ENCODE measurements at places on chromosomes 13 and 19.

- DNase-seq, result peak; percentile 33
Measured at GRCh38 chr13:37476874-37477273, 121.7 kb downstream of the POSTN start.

DNA sequence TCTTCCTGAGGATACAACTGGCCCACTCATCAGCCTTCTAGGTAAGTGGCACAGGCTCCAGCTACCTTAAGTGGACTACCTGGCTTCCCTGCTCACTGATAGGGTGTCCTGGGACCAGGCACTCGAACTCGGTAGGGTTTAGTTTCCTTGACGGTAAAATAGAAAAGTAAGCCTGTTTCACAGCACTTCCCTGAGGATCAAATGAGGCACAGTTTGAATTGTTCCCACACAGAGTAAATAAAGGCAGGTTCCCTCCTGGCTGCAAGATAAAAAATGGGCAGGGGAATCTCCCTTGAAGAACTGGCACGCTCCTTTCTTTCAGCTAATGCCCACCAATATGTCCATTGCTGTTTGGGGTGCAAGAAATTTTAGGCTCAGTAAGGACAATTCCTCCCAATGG is 1.1 kb upstream of the FAM124A start:
- DNase-seq, result no peak

- DNase-seq, result no peak
Measured at GRCh38 chr19:42568006-42568405, 26.7 kb downstream of the CEACAM8 start.

DNA sequence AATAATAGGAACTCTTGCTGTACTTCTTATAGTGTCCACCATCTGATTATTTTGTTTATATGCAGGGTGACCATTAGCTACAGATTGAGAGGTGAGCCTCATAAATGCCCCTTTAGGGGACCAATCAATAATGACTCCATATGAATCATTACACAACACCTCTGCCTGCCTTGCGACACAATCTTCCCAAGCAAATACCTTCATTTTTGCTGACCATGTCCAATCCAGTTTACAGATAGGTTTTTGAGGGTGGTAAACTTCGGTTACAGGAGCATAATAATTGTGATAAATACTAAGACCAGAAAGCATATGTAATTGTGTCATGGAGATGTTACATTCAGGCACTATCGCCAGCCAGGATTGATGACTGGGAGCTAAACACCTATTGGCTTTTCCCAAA is 23.6 kb upstream of the IL17D start:
- DNase-seq, result no peak

- DNase-seq, result no peak
Measured at GRCh38 chr13:75161804-75162203, 320.2 kb downstream of the TBC1D4 start.

DNA sequence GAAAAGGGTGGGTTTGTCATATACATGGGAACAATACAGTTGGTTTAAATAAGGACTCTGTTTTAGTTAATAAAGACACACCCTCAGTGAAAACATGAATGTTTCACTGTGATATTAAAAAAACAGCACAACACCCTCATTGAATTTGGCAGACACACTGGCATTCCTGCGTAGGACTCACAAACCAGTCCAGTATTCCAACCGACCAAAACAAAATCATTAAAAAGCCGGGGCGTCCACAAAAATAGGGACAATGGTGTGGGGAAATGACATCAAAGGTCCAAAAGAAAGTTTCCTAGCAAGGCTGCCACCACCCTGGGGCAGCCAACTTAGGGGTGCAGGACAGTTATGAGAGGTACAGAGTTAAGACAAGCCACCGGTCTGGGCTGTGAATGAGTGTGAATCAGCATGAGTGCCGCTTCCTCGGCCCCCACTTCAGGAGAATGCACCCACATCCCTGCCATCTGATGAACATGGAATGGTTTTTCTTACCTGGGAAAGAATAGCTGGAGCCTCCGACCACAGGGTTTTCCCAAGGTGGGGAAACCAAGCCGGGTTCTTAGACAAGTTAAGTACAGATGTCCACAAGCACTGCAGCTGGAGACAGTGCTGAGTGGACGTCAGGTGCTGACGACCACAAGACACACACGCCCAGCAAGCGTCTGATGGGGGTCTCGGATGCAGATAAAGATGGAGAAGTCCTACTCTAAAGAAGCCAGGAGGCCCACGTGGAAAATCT is 73.3 kb downstream of the KLF2 start:
- DNase-seq, result peak; percentile 63

- DNase-seq, result no peak
Measured at GRCh38 chr19:33888665-33889064, 92.0 kb downstream of the KCTD15 start.

DNA sequence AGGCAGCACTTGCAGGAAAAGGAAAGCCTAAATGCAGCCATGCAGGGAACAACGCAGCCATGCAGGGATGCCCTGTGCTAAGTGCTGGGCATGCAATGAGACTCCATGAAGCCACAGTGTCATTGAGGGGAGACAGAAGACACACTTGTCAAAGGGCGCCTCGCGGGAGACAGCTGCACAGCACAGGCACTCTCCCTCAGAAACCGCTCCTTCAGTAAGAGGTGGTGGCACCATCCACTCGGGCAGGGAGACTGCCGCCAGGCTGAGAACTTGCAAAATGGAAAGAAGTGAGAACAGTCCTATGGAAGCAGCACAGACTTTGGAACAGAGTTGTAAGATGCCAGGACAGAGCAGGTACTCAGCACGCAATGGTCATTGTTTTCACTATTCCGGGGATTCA is 51.1 kb downstream of the GGACT start:
- DNase-seq, result no peak

GRCh38 chr19:35585848-35586247 is at the start of gene PMIS2:
Gene PMIS2 (plus strand): TSS chr19:35586173. CDS start chr19:35586260, 87 bp downstream.
- DNase-seq, result no peak

DNA sequence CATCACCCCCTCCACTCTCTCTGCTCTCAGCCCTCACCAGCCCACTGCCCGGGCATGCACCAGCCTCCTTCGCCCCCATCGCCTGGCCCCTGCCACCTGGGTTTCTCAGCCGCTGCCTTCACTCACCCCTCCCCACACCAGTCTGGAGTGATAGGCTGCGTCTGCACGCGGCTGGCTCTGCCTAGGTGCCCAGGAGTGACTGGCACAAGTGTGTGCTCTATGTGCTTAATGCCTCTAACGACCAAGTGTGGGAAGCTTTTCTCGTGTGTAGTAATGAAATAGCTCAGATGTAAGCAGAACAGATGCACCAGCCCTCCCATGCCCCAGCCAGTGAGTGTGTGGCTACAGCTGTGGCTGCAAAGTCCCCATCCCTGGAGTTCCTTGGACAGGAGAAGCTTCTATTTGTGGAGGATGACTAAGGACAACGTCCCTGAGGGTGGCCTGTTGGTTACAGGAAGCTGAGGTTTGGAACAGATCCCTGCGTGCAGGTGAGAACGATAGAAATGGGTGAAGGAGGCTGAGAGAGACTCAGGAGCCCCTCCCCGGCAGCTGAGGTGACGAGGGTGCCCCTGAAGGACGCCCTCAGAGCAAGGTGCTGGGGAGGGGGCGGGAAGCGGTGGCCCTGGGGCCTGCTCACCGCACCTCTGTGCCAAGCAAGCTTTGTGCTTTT is 35.6 kb downstream of the ATP11A start:
- DNase-seq, result peak; percentile 58

DNA sequence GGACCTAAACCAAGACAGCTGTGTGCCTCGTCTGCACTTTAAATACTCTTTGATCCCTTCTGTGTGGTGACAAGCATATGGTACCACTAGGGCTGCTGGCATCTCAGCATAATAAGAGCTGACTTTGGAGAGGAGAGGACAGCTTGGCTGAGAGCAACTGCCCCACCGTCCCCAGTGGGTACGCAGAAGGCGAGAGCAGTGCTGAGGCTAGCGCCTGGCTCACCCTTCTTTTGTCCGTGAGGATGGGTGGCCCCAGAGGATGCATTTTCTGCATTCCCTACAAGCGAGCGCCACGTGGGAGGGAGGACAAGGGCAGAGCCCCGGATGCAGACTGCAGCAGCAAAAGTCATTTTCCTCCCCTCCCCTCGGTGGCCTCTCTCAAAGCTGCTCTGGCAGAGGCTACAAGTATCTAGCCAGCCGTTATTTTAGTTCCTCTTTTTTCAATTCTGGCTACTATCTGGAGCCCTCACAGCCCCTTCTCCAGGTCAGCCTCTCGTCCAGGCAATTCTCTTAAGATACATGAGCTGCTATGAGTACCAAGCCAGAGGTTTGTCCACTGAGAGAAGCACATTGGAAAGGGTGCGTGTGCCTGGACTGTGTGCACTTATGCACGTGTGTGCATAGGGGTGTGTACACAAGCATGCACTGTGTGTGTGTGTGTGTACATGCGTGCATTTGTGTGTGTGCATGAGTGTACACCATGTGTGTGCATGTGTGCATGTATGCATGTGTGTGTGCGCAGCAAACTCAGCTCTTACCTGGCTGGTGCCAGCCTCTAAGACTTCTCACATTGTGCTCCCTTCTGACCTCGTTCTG is 51.3 kb downstream of the RAB20 start:
- DNase-seq, result no peak

DNA sequence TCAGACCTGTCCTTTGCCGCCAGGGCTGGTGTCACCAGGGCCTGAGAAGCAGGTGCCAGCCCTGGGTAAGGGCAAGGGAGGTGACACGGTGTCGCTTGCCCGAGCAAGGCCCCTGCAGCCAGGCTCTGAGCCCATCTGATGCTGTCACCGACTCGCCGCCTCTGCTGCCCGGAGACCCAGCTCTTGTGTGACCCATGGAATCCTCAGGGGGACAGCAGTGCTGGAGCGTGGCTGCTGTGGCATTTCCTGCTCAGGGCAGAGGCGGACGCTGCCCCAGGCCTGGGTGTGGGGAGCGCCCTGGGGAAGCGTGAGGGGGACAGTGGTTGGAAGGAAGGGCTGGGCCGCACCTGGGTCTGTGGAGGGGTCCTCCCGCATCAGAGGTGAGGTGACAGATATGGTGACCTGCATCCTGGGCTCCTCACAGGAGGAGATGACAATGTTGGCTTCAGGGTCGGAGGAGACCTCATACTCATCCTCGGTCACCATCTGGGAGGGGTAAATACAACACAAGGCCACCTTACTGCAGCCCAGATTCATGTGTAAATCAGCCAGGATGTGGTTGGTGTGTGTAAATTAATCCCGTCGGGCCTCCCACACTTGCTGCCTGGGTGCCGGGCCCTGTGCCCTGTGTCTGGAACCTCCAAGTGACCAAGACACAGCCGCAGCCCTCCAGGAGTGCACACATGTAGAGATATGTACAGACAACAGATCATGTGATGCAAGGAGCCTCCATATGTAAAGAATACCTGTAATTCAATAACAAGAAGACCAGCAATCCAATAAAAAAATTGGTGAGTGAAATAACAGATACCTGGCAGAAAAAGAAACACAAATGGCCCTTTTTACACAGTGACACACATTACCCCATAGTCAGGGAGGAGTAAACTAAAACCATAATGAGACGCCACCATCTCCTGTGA is 27.6 kb upstream of the MATK start:
- DNase-seq, result no peak

GRCh38 chr19:10105509-10106099 is 558 bp upstream of the PPAN start:
- no peak for DNase-seq

DNA sequence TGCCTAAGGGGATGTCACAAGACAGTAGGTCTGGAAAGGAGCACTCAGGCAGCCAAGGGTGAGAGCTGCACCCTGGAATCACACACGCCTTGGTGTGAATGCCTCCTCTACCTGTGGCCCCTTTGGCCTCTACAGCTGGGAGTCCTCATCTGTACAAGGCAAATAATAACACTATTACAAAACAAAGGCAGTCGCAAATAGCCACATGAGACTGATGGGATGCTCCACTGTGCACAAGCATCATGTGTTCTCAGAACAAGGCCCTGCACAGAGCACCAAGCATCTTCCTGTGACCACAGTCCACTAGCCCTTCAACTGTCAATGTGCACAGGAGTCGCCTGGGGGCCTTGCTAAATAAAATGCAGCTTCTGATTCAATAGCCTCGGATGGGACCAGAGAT is 44.6 kb upstream of the HNRNPA1L2 start:
- no peak for DNase-seq

DNA sequence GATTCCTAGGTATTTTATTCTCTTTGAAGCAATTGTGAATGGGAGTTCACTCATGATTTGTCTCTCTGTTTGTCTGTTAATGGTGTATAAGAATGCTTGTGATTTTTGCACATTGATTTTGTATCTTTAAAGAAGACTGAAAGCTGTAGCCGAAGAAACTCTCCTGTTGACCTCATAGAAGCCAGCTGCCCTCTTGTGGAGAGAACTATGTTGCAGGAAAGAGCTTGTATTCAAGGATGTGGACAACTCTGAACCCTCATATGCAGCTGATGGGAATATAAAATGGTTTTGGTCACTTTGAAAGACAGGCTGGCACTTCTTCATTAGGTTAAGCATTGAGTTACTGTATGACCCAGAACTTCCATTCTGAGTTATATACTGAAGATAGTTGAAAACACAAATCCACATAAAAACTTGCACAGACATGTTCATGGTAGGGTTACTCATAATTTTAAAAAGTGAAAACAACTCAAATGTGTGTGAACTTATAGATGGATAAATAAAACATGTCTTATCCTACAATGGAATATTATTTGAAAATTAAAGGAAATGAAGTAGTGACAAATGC is 65.8 kb upstream of the SLITRK6 start:
- peak; percentile 41 for DNase-seq

DNA sequence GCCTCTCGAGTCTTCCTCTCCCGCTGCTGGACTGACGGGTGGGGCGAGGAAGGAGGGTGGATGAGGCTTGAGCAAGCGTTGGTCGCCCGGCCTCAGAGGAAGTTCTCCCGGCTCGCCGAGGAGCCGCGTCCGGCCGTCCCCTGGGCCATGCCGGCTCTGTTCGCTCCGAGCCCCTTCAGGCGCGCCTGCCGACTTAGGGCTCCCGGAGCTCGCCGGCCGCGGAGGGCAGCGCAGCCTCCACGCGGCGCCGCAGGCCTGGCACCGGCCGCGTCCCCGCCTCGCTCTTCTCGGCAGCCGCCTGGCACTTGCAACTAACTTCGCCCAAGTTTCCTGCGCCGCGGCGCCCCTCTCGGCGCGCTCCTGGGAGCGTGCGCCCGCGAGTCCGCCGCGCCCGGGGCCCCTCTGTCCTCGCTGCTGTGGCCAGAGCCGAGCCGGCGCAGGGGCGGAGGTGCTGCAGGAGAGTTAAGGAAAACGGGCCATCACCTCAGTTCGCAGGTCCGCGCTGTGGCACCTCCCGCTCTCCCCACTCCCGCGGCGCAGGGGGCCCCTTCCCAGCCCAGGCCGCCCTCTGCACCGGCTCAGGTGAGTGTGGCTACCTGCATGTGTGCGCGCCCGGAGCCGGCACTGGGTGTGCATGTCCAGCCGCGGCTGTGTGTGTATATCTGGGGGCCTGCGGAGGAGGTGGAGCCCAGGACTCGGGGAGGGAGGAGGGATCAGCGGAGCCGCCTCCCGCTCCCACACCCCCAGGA is 641 bp upstream of the SOX21 start:
- peak; percentile 75 for DNase-seq

Data from fibroblast of lung (primary cell).